ENCODE measurements at places on chromosomes 12 and 14.

- DNase-seq, result no peak
Observed at GRCh38 chr14:105085766-105086165, 20.5 kb upstream of the GPR132 start.

DNA sequence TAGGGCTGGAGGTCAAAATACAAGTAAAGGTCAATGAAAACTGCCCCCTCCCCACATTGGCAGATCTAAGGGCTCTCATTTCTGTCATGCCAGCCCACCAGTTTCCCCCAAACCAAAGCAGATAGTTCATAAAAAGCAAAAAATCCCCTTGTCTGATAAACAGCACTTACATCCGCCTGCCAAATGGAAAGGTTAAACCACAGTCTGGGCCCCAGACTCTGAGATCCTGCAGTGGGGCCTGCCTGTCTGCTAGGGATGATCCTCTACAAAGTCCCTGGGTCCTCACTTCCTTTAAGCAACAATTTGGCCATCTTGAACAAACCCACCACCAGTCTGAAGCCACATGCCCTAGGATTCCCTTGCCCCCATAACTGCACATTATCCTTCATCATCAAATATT lies 9.7 kb upstream of the RPS26 start:
- DNase-seq, result no peak

GRCh38 chr14:52856139-52856538 lies 64.7 kb upstream of the GNPNAT1 start:
- DNase-seq, result no peak

DNA sequence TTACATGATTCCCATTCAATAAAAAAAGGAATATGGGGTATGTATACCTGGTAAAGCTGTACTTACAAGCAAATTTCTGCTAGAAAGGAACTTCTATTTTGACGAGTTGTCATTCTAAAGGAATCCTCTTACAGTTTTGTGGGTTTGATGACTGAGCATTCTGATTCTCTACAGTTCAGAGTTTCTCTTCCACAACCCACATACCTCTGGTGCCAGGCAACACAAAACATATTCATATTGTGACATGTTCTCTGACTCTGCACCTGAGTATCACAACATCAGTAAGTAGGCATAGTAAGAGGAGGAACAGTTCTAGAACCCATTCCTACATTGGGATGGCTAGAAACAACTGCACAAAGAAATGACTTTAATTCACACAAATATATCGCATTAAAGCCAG lies 636.6 kb downstream of the MED13L start:
- no peak for DNase-seq

DNA sequence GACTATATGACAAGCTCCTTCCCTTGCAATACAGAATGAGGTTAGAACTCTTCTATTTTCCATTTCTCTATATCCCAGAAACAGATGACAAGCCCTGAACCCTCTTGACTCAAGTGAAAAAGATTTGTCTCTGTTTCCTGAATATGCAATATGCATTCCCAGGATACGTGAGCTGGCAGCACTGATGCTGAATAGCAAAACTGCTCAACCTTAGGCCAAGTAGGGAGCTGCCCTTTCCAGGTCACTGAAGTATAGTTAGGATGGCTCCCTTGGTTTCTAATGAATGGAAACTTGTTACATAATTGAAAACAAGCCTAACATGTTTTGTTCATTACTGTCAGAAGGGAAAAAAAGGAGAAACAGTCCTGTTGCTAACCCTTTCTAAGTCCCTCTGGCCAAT lies 47.9 kb upstream of the PLEKHG7 start:
- no peak for DNase-seq

DNA sequence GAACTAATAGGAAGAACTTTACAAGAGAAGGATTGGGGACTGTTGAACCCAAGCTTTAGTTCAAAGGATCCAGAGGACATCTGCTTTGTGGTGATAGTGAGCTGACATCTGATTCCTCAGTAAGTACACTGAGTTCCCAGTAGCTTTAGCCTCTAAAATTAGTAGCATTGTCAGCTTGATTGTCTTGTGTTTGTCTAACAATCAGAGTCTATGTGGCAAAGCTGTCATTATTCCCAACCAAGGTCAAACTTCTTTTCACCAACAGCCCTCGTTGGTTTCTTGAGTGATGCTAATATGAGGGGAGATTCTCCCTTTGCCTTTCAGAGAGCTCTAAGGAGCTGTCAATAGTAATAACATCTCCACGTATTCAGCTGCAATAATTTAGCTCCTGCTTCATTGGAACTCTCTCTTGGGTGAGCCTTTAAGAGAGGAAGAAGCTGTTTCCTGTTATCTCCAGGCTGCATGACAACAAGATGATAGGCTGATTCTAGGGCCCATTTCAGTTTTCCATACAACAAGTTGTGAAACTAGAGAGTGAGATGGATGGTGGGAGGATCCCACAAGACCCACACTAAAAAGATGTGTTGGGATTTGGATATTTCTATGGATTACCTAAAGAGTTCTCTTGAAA lies 46.7 kb downstream of the TGFB3 start:
- no peak for DNase-seq

GRCh38 chr14:76473481-76474263 lies 97.7 kb downstream of the ESRRB start:
- no peak for DNase-seq

- DNase-seq, result no peak
Observed at GRCh38 chr14:64979336-64980074, 7.2 kb upstream of the FNTB start.

DNA sequence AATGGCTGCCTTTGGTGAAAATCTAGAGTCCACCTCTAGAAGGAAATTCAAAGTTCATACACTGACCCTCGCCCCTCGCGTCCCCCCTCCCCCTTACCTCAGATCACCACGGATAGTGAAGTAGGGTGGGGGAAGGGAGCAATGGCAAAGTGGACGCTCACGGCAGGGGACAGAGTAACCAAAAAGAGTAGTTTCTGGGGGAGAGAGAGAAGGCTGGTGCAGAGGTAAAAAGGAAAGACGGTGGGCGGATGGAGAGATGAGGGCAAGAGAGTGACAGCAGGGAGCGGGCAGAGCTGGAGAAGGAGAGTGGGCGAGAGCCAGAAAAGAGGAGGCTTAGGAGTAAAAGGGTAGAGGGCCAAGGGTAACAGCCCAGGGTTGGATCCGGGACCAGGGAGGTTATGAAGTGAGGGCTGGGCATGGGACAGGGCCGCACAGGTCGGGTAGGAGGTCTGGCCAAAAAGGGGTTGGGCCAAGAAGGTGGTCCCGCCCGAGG lies 423 bp downstream of the ALDH6A1 start:
- DNase-seq, result no peak

- DNase-seq, result no peak
Observed at GRCh38 chr14:95229749-95230148, 72.4 kb upstream of the DICER1 start.

DNA sequence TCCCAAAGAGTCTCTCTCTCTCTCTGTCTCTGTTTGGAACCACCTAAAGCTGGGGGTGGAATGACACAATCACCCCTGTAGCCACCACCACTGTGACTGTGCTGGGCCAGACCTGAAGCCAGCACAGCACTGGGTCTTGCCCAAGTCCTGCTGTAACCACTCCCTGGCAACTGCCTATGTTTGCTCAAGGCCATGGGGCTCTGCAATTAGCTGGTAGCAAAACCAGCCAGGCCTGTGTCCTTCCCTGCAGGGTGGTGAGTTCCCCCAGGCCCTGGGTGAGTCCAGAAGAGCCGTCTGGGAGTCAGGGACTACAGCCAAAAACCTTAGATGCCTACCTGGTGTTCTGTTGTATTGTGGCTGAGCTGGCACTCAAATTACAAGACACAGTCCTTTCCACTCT lies 50.8 kb downstream of the DGLUCY start:
- DNase-seq, result no peak

DNA sequence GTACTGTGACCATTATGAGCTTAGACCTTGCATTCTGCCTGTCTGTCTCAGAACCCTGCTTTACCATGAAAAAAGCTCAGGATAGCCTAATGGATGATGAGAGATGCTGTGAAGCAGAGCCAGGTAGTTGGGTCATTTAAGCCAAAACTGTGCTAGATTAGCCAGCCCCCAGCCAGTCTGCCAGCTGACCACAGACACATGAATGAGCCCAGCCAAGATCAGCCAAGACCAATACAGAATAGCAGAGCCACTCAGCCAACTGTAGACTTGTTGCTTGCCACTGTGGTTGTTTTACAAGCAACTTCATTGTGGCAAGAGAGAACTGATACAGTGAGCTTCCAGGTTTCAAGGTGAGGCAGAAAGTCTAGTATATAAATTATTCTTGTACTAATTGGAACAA lies 12.8 kb upstream of the UTP20 start:
- DNase-seq, result no peak

- no peak for DNase-seq
Observed at GRCh38 chr14:105765893-105766614, 239.7 kb downstream of the TMEM121 start.

DNA sequence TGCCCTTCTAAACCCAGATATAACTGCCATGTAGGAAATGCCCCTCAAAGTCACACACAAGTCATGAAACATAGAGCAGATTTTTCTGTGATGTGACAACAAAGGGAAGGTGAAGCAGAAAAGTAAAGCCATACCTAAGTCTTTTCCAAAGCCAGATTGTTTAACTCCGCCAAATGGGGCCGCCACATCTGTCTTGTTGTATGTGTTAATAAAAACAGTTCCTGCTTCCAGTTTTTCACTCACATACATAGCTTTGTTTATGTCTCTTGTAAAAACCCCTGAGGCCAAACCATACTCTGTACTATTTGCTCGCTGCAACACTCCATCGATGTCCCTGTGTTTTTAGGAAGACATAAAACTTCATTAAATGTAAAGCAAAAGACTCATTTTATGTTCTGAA lies 40.3 kb downstream of the NOPCHAP1 start:
- DNase-seq, result no peak

DNA sequence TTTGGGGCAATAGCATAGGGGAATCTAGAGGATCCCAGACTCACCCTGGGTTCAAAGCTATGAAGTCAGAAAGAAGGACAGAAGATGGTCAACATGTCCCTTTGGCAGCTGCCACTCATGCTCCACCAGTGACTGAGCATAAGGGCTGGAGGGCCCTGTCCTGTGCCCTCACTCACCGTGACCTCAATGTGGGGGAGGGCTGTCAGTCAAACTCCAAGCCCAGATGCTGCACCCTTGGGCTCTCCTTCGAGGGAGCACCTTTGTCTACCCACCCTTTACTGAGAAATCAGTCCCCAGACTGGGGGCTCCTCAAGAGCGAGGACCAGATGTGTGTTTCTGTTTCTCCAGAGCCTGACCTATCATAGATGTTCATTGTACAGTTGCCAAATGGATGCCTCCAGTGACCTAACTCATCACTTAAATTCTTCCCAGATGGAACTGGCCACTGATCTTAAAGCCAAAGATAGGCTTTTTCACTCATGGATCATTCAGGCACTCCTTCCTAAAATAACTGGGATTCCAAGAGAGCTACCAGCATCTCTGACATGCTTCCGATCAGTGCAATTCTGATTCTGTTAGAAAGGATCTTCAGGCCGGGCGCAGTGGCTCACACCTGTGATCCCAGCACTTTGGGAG lies 27.2 kb upstream of the VSX2 start:
- DNase-seq, result no peak

DNA sequence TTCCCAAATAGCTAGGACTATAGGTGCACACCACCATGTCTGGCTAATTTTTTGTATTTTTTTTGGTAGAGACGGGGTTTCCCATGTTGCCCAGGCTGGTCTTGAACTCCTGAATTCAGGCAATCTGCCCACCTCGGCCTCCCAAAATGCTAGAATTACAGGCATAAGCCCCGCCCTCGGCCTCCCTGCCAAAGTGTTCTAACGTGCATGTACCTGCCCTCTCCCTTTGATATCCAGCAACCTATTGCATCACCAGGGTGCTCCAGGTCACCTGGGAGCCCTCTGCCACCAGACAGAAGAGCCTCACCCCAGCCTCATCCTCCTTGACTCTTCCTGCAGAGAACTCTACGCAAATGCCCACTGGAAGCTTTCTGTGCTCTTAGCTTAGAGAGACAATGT lies 2.2 kb upstream of the EML1 start:
- DNase-seq, result peak; percentile 16

DNA sequence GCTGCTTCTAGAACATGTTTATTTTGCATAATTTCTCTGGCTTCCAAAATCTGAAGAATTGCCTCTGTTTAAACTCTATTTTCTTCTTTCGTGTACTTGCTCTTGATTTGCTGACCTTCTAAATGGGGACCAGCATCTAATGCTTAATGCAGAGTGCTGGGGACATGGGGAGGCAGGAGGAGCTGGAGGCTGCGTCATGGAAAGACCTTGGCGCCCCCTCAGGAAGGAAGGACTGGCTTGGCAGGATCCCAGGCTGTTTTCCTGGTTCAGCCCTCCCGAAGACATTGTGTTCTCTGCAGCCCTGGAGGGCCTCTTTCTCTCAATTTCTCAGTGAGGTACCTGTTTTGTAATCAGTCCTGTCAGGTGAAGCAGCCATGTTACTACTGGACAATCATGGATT lies 5.5 kb downstream of the PRKCH start:
- DNase-seq, result no peak

DNA sequence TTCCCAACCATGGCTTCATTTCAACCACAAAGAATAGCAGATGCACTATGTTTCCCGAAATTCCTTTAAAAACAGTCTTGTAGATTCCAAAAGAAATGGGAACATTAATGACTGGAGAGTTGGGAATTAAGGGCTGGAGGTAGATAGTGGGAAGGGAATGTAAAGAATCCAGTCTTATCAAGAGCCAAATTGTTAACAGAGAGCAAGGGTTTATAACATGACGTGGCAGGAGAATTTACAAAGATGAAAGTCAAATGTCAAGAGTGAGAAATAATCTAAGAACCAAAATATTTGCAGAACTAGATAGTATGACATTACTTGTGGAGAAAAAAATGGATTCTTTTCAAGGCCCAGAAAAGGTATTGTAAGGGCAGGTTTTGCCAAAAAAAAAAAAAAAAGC lies 200.9 kb downstream of the GRIN2B start:
- no peak for DNase-seq

DNA sequence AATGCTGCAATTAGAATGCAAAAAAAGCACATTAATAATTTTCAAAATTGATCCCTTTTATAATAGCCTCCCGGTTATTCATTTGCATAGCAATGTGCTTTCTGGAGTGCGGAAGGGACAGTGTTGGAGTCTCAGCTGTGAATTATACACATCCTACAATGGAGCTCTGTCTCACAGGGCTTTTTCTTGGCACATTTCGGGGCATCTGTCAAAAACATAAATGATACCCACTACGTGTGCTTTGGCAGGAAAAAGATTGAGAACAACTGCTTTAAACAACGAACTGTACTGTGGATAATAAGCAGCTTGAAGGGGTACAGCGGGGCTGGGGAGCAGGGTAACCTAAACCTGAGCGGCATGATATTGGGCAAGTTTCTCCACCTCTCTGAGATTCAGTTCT lies 123.1 kb downstream of the PAH start:
- DNase-seq, result no peak

Data from NCI-H2171 (cell line).